ENCODE measurements at places on chromosomes 2 and 18. TPM values are rescaled to one million over a fixed set of nuclear protein-coding genes. Genes with fewer than 3 reads are reported as not detected.
A peak's percentile ranks its signal among the peaks of the same experiment; 100 is the strongest.

The LRRC30 gene
- 2.7 TPM for total RNA-seq

The POTEI gene
- total RNA-seq, result 0.21 TPM

The DIPK1C gene
- total RNA-seq, result 7.9 TPM

The MAP2 gene
- 11.5 TPM for total RNA-seq

The SLC39A10 gene
- total RNA-seq, result 33.2 TPM

The CXCR2 gene
- 0.31 TPM for total RNA-seq

The ACKR3 gene
- total RNA-seq, result 12.2 TPM

The RTP5 gene
- total RNA-seq, result not detected

The FSHR gene
- total RNA-seq, result not detected

The BCL11A gene
- 19.9 TPM for total RNA-seq

DNA sequence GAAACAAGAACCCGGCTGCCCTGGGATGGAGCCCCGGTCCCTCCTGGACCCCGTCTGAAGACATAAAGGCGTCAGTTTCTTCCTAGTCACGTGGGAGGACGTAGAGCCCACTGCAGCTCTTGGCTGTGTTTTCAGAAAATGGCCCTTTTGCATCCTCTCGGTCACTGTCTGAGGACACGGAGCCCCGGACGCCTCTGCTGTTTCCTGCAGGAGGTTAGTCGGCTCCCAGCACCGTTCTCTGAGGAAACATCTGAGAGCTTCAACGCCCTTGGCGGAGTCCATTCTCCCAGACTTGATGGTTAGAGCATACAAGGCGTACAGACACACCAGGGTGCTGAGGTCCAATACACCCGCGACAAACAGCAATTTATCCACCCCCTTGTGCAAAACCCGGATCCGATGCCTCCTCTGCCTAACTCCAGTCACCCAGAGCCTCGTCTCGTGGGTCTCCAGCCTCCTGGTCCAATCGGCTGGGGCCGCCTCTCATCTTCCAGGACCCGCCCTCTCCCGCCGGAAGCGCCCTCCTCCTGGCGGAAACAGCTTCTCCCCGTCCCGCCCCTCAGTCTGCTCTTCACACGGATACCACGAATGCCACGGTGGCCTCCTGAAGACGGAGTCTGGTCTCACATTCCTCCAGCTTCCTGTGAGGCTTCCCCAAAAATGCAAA lies 119.4 kb downstream of the TMEM18 start:
- DNase-seq, result no peak

DNA sequence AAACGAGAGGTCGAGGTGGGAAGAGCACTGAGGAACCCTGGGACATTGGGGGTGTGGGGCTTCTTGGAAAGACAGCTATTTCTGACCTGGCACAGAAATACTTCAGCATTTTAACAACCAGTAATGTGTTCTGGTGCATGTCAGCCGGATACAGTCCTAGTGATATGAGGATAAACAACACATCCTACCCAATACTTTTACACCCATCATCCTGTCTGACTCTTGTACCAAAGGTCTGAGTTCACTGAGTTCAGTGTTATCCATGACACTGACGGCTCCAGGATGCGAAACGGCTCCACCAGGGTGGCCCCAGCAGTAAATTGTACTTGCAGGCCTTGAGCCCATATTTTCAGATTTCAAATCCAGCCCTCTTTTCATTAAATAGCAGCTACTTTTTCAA lies 65.9 kb upstream of the SH3BP4 start:
- DNase-seq, result no peak

DNA sequence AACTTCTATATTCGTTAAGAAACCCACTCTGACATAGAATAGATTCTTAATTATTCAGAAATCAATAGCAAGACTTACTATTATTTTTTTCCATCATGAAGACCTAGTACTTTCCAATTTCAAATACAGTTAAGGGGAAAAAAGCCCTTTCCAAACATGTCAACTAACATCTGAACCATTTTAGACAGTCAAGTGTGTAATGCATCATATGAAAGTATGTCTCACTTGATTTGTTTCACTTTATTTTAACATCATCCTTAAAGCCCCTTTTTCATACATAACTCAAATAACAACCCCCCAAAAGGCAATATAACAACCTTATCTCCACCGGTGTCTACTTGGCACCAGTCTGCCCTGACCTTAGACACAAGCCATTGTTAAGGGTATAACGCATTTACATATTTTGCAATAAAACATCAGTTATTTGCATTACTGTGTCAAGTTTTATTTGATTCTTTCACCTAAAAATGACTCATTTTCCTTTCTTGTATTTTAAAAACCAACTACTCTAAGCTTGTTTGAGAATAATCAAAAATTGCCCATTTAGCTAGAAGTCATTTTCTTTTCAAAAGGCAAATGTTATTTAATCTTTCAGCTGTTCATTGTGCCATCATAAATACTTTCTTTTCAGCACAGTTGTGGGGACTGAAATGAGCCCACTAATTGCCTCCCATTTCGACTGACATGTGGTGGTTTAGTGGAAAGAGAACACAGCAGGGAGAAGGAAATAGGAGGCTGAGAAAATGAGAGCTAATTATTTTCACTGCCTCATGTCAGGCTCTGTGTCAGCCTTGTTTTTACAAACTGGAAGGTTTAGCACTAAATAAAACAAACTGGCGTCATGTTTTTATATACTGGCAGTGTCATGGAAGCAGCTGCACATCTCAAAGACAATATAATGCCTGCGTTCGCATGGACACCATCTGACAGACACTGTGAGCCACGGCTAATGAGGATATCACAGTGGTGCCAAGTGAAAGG lies 104.7 kb upstream of the CDCA7 start:
- peak; percentile 44 for DNase-seq

DNA sequence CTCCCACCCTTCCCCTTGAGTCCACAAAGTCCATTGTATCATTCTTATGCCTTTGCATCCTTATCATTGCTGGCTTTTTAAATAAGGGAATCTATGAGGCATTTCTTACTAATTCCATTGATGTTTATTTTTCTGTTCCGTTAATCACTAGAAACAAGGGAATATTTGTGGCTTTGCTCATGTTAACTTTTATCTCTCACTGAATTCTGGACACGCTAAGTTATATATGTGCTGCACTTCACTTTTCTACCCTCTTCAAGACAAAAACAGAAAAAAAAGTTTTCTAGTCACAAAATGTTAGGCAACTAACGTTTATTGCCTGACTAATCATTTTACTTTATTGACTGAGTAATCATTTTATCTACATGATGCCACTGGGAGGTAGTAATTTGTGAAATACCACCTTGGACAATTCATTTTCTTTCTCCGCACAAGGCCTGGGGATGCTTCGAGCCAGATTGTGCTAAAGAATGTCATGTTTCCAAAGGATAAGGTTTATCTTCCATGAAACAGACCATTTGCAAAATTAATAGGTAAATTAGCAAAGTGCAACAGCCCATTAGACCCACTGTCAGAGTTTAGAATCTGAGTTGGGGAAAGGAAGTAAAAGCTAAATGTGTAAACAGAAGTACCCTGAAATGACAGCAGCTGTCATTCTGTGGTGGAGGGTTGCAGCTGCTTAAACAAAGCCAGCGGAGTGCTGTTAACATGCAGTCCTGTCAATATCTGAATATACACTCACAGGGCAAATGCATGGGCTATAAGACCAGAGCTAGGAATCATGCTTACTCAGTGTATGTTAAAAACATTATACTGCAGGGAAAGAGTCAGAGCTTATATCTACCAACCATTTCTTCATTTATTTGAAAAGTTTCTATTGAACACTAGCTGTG lies 658.7 kb downstream of the CNTNAP5 start:
- peak; percentile 59 for DNase-seq

DNA sequence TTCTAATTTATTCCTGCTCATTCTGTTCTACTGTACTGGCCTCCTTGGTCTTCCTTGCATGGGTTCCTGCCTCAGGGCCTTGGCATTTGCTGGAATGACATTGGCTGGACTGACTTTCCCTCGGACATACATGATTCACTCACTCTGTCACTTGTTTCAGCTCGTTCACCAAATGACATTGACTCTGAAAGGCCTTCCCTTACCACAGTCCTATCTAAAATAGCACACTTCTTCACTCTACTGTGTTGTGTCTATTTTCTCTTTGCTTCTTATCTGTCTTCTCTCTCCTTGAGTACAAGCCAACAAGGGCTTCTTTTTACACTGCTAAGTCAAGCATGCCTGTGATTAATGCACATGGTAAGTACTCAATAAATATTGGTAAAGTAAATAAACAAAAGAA lies 65.6 kb downstream of the SCG2 start:
- DNase-seq, result no peak
